ENCODE measurements at places on chromosomes 12 and 14.
A peak's percentile ranks its signal among the peaks of the same experiment; 100 is the strongest.

DNA sequence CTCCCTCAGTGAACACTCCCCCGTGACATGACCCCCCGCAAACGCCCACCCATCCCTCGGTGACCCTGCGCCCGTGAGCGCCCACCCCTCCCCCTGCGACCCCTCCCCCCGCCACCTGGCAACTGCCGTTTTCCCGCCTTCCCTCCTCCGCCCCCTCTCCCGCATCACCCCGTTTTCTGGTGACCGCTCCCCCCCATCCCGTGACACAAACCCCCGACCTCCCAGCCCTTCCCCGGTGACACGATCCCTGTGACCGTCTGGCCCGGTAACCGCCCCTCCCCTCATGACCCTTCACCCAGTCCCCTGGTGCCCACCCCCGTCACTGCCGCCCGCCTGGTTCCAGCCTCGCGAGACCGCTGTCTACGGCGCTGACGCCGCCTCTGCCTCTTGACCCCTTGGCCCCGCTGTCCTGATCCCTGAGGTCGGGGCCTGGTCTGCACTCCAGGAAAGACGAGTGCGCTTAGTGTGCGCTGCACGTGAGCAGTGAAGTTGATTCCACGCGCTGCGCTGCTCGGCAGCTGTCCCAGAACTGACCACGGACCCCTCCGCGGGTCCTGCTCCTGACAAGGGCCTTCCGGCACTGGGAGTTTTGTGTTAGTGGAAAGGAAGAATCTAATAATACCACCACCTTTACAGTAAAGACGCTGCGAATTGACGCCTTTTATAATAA, 59.4 kb downstream of the DDX51 start:
- peak; percentile 43 for DNase-seq

DNA sequence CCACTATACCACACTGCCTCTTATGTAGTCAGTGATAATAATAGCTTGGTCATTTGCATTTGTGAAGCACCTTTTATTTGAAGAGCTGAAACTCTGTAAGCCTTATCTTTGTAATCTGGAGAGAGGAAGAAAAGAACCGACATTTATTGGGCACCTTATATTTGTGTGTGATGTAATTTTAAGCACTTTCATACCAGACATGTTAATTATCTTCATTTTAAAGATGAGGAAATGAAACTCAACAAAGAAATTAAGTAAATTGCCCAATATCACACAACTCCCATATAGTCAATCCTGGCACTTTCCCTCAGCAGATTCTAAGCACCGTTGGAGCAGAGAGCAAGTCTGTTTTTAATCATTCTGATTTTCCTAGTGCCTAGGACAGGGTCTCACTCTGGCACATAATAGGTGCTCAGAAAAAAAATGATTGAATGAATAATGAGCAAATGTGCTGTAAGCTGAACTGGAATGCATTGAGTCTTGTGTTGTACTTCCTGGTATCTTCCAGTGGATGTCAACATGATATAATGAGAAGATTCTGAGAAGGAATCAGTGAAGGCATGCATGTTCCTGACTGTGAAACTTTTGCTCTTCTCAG, 418.9 kb downstream of the ZFP36L1 start:
- no peak for DNase-seq

GRCh38 chr14:86091811-86092210, 561.9 kb downstream of the FLRT2 start:
- no peak for DNase-seq

GRCh38 chr14:67411370-67411769, 595 bp downstream of the PLEK2 start:
- DNase-seq, result no peak

- no peak for DNase-seq
Measured at GRCh38 chr12:111409403-111409779, 3.7 kb downstream of the SH2B3 start.

GRCh38 chr14:24343795-24344660, 4.2 kb upstream of the RIPK3 start:
- DNase-seq, result peak; percentile 43

DNA sequence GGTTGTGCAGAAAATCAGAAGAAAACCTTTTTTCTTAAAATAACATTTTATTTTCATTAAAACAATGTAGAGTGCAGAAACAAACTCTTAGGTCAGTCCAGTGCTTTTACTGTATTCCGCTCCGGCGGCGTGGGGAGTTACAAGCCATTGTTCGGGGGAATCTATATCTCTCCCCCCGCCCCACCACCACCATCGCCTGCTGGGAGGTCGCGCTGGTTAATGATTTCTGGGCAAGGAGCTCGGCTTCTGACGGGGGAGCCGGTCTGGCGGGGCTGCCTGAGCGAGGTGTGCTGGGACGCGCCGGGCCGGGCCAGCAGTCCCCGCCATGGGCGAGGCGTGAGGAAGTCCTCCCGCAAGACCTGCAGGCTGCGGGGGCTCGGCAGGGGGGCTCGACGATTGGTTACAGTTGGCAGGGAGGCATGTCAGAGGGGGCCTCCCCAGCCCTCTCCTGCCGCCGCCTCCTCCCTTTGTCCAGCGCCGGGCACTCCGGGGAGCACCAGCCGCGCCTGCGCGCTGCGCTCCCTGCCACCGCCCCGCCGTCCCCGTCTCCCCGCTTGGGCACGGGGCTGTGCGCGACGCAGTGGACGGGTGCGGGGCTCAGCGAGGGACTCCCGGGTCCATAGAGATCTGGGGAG, 1.0 kb upstream of the DUSP6 start:
- DNase-seq, result peak; percentile 57

GRCh38 chr12:94768398-94769046, 118.2 kb upstream of the TMCC3 start:
- DNase-seq, result peak; percentile 66

GRCh38 chr14:53880761-53881160, 75.9 kb downstream of the BMP4 start:
- no peak for DNase-seq

DNA sequence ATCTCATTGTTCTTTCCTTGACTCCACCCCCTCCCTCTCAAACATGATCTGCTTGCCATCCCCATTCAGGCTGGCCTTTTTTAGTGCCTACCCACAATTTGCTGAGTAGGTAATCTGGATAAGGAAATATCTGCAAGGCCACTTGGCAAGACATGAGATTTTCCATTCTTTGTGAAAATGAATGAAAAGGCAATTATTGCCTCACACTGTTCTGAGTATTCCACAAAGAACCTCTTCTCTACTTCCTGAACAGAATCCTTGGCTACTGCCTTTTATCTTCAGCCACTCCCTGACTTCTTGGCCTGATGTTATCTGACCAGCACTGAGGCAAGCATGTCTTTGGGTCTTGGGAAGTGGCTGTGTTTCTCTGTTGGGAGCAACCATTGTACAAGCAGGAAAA, 263.2 kb upstream of the ATP2B1 start:
- DNase-seq, result no peak

- DNase-seq, result peak; percentile 27
Measured at GRCh38 chr14:104195878-104196277, 57.5 kb downstream of the KIF26A start.
